ENCODE measurements at places on chromosomes 7 and 10.

GRCh38 chr10:133044401-133044811 lies 43.3 kb upstream of the ADGRA1 start:
- DNase-seq, result no peak

DNA sequence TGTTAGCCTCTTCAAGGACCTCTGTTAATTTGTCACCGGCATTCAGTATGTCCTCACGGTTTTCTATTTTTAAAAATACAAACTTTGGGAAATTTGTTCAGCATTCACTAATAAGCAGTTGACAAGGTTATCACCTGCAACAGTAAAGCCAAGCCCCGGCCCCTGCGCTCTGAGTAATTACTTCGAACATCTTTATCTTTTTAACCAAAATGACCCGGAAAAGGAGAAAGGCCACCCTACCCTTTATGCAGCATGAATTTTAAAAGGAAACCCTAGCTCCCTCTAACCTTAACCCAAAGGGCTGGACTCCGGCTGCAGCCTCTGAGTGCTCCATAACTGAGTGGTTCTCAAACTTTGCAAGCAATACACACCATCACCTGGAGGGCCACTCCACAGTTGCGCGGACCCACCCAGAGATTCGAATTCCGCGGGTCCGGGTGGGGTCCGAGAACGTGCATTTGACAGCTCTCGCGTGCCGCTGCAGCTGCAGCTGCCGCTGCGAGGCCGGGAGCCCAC lies 940 bp downstream of the NSMCE4A start:
- DNase-seq, result no peak

GRCh38 chr10:43000651-43001426 lies 76.0 kb upstream of the RET start:
- no peak for DNase-seq

GRCh38 chr7:100719523-100720278 lies 567 bp upstream of the EPO start:
- peak; percentile 57 for DNase-seq

DNA sequence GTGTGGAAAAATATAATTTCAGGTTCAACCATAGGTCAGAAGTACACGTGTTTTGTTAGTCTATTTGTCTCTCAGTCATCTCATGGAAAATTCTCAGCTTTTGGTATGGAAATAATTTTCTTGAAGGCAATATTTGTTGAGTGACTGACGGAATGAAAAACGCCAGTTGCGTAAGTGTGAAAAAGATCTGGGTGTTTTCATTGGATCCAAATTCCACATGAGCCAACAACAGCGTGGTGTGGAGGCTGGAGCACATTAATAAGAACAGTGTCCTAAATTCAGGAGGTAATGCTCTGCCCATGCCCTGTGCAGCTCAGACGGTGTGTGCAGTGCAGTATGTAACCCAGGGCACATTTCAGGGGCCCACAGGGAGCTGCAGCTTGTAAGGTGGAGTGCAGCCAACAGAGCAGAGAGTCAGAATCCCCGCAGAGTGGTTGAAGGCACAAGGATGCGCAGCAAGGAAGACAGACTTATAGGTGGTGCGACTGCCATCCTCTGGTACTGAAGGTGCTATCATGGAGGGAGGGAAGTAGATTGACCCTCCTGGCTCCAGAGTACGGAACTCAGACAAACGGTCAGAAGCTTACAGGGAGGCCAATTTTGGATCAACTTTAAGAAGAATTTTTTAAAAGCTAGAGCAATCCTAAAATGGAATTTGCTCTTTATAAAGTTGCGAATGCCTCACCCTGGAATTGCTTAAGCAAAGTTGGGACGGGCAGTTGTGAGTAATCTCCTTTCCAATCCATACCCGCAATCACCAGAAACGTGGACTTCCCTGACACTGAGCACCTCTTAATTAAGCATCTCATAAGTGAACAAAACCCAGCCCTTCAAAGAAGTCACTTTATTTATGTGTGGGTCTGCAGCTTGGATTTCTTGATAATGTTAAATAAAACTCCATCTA lies 38.0 kb downstream of the EGFR start:
- DNase-seq, result peak; percentile 84

DNA sequence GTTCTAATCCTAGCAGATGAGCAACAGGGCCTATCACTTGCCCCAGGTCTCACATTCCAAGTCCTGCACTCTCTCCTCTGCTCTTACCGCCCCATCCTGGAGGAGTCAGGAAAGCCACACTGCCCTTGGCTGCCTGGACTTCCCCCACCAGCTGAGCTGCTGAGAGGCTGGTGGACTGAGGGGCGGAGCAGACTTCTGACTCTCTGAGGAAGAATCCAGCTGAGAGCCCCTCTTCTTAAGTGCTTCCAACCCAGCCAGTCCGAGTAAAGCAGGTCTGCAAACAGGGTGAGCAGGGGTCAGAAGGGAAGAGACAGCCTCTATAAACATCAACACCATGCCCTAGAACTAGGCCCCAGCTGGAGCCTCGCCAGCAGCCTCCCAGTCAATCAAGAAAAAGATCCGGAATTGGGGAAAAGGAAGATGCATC lies 92.4 kb upstream of the TMEM72 start:
- DNase-seq, result peak; percentile 81

GRCh38 chr10:124175701-124176348 lies 82.4 kb upstream of the CHST15 start:
- no peak for DNase-seq

GRCh38 chr7:134741907-134742635 lies 37.4 kb upstream of the CALD1 start:
- peak; percentile 60 for DNase-seq

GRCh38 chr10:59976909-59977308 lies 70.6 kb upstream of the CCDC6 start:
- no peak for DNase-seq
